CD4-positive, alpha-beta T cell treated with Interleukin-2 at 100 ng/mL for 4 hours (primary cell): ENCODE measurements at places on chromosomes 2 and 18.

GRCh38 chr2:153455861-153456260 lies 22.7 kb downstream of the RPRM start:
- DNase-seq: no peak

DNA sequence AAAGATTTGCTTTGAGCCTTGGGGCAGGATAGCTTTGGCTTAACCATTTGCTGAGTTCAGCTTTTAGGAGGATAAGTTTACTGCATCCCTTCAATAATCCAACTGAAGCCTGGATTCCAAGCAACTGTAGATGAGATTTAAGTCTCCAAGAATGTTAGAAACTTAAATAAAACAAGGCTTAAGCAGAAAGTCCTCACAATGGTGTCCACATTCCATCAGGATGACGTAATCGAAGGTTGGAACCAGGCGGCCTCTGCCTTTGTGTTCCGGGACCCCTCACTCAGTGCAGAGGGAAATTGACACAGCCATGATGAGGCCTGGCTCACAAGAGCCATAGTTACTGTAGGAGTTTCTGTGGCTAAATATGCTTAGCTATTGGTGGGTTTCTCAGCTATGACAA lies 260.4 kb downstream of the LPIN1 start:
- no peak for DNase-seq

- DNase-seq: no peak
Measured at GRCh38 chr18:24846138-24846537, 385.7 kb downstream of the HRH4 start.

GRCh38 chr2:54586494-54586893 lies 130.4 kb downstream of the SPTBN1 start:
- no peak for DNase-seq

- DNase-seq: peak; percentile 50
Measured at GRCh38 chr2:119823734-119824334, 64.1 kb downstream of the PTPN4 start.

DNA sequence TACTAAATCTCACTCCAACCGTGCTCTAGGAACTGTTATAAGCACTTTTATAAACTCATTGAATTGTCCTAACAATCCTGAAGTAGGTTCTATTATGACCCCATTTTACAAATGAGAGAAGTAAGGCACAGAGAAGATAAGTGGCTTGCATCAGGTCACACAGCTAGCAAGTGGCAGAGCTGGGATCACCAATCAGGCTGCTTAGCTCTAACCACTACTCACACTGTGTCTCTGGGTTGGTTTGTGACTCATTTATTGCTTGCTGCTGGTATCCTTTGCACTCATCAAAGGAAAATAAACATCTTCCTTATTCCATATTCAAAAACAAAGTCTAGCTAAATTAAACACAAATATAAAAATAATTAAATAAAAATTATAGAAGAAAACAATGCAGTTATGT lies 42.5 kb upstream of the IL1R2 start:
- DNase-seq: no peak

DNA sequence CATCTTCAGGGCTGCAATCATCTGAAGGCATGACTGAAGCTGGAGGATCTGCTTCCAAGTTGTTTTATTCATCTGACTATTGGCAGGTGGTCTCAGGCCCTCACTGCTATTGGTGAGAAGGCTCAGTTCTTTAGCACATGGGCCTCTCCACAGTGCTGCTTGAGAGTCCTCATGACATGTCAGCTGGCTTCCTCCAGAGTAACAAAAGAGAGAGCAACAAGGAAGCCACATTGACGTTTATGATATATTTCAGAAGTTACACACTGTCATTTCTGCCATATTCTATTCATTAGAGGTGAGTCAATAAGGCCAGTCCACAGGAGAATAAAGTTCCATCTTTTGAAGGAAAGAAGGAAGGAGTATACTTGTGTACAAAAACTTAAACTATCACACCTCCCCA lies 7.9 kb upstream of the SIGLEC15 start:
- DNase-seq: no peak
